GM23338 (cell line): ENCODE measurements at places on chromosomes 16 and 17. TPM values are rescaled to one million over a fixed set of nuclear protein-coding genes. Genes with fewer than 3 reads are reported as not detected.

Gene TBC1D3K
- total RNA-seq = not detected in 2 replicates

- peak; percentile 71 for DNase-seq
Measured at GRCh38 chr17:47275245-47275984, 21.8 kb downstream of the ITGB3 start.

Gene KRT32
- not detected in 2 replicates for total RNA-seq

DNA sequence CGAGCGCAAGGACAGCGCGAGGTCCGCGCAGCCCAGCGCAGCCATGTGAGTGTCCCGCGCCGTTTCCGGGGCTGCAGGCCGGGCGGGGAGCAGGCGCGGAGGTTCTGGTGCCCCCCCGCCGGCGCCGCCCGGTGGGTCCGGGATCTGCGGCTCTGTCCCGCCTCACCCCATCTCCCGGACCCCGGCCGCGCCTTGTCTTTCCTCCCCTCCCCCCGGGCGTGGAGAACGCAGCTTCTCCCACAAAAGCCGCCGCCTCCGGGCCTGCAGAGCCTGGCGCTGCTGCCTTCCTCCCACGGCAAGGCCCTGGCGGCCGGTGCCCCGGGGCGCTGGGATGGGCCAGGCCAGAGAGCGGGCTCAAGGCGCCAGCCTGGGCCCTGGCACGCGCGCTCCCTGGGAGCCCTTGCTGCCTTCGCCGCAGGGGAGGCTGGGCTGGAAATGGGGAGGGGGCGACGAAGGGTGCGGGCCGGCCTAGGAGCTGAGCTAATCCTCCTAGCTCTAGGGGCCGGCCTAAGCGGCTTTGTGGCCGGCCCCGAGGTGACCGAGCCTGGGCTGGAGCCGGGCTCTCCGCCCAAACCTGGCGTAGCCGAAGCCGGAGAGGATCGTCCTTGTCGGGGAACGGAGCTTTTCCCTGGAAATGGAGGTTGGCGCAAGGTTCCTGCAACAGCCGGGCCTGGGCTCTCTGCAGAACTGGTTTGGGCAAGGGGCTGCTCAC is 397 bp downstream of the RIPOR1 start:
- peak; percentile 63 for DNase-seq
